ENCODE measurements at places on chromosomes 5 and 9.

GRCh38 chr5:175681045-175681967 lies 23.4 kb downstream of the HRH2 start:
- no peak for DNase-seq

GRCh38 chr9:114771889-114772288 lies 34.0 kb downstream of the TNFSF15 start:
- no peak for DNase-seq

DNA sequence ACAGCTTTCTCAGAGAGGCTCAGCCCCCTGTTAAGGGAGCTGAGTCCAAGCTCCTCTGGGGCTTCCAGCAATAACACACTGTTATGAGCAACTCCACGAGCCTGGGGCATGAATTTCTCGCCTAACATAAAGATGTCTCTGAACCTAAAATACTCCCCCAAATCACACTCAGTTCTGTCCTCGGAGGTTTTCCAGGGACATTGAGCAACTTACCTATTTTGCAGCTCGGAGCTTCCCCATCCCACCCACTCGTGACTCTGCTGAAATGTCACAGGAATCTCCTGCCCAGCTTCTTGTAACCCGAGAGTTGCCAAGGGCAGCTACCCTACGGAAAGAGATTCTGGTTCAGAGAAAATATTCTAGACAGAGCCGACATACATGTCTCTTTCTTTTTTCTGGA lies 47.1 kb upstream of the SMIM23 start:
- no peak for DNase-seq

GRCh38 chr5:80254767-80255430 lies 949 bp downstream of the SERINC5 start:
- no peak for DNase-seq

DNA sequence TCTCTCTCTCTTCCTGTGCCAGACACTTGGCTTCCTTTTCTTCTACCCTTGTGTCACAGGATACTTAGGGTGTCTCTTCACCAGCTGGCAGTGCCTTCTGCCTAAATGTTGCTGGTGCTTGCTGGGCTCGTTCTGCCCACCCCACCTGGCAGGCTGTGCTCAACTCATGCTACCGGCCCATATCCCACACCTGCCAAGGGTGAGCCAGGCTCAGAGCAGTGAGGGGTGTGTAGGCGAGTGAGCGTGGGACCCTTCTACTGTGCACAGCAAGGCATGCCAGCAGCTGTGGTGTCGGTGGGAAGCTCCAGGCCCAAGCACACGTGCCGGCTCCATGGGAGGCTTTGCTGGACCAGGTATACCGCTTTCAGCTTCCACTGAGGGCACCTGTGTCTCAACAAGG lies 1626.7 kb upstream of the ACO1 start:
- no peak for DNase-seq

GRCh38 chr9:99690573-99690972 lies 131.1 kb upstream of the NR4A3 start:
- no peak for DNase-seq

Measured in CD4-positive, alpha-beta T cell treated with Interleukin-4 for 4 hours (primary cell).